ENCODE measurements at places on chromosomes 11 and 22.

DNA sequence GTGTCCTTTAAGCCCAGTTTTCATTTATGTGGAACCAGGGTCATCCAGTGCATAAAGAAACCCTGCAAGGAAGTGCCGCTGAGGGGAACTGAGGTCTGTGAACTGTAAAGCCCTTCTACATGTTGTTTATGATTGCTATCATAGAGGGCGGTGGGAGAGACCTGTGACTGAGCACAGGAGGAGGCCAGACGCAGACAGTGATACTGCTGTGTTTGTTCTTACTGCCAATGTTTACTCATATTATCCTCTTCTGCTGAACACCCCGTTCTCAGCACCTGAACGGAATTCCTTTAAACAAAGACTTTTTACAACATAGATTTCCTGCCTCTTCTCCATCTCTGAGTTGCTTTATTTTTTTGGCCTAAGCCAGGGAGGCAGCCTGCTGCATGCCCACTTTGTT is 967 bp upstream of the GALNT18 start:
- DNase-seq: no peak

- DNase-seq: no peak
These were observed 597.5 kb downstream of the BRD1 start for GRCh38 chr22:49230194-49230577.

GRCh38 chr11:132263241-132263640 is 892.8 kb downstream of the NTM start:
- no peak for DNase-seq

- no peak for DNase-seq
These were observed 77.5 kb upstream of the BID start for GRCh38 chr22:17851759-17852158.

DNA sequence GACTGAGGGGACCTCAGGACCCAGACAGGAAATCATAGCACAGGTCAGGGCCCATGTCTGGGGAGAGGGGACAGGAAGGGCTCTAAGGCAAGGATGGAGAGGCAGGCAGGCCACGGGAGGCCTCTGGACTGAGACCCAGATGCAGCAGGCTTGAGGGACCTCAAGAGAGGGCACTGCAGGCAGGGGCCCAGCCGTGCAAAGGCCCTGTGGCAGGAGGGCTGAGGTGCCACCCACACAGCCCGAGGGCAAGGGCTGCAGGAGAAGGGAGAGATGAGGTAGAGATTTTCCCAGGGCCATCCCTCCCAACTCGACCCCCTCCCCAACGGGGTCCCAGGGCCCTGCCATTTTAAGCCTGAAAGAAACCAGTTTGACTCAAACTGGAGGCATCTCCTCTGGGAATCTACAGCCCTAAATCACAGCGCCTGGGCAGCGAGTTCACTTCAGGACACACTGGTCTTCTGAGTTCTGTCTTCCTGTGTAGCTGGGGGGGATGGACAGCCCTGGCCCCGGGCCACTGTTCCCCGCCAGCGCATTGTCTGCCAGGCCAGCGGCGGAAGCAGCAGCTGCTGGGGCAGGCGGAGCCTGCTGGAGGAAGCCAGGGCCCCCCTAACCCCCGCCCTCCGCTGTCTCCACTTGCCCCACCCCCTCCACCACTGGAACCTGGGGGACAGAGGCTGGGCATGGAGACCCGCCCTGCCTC is 20.3 kb upstream of the WNT7B start:
- DNase-seq: no peak
